ENCODE measurements at places on chromosomes 6 and 20.

DNA sequence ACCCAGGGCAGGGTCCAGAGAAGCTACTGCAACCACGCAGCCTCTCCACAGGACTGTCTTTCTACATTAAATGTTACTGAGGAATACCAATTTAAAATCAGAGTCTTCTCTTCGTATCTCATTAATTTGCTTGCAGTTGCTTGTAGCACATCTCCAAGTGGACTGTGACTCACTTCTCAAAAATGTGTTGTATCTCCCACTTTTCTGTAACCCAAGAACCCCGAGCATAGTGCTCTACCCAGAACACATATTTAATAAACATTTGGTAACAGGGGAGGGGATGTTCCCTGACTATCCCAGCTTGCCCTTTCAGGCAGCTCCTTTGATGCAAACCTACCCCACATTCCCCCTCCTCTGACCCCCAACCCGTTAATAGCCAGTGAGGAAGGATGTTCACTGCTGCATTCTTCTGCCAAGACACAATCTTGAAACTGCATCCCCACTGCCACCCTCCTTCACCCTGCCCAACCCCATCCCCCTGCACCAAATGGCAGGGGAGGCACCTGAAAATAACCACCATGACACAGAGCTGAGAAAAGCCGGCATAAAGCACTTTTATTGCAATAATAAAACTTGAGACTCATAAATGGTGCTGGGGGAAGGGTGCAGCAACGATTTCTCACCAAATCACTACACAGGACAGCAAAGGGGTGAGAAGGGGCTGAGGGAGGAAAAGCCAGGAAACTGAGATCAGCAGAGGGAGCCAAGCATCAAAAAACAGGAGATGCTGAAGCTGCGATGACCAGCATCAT, 24.2 kb downstream of the FKBP1A start:
- no peak for DNase-seq

GRCh38 chr20:20203784-20204183, 151.5 kb downstream of the CFAP61 start:
- no peak for DNase-seq

DNA sequence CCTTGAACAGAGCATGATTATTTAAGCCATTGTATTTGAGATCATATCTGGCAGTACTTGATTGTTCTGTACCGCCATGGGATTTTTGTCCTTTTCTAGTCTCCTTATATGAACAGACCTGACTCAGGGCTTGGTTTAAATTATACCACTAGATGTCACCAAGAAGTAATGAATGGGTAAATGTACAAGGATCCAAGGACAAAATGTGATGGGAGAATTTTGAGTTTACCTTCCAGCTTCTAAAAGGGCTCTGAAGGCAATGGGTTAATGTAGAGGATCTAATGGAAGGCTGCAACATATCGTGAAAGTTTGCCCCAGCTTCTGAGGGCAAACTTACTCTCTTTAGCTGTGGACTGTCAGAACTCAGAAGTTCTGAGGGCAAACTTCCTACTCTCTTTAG, 12.0 kb downstream of the RNF8 start:
- no peak for DNase-seq

DNA sequence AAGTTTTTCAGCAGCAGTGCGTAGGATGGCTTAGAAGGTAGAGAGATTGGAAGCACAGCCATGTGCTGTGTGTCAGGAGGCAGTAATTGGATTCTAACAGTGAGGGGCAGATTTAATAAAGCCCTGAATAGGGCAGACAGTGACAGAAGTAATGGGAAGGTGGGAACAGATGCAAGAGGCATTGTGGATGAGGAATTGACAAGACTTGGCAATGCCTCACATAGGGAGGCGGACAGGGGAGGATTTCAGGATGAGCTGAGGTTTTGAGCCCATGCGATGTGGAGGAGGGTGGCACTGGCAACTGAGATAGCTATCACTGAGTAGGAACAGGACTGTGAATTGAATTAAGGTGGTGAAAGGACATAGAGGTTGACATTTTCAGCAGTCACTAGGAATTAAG, 262.2 kb upstream of the FLRT3 start:
- no peak for DNase-seq

GRCh38 chr6:48978016-48978415, 485.0 kb downstream of the MMUT start:
- no peak for DNase-seq

GRCh38 chr20:36394340-36394965, 88.3 kb downstream of the DLGAP4 start:
- DNase-seq = no peak

DNA sequence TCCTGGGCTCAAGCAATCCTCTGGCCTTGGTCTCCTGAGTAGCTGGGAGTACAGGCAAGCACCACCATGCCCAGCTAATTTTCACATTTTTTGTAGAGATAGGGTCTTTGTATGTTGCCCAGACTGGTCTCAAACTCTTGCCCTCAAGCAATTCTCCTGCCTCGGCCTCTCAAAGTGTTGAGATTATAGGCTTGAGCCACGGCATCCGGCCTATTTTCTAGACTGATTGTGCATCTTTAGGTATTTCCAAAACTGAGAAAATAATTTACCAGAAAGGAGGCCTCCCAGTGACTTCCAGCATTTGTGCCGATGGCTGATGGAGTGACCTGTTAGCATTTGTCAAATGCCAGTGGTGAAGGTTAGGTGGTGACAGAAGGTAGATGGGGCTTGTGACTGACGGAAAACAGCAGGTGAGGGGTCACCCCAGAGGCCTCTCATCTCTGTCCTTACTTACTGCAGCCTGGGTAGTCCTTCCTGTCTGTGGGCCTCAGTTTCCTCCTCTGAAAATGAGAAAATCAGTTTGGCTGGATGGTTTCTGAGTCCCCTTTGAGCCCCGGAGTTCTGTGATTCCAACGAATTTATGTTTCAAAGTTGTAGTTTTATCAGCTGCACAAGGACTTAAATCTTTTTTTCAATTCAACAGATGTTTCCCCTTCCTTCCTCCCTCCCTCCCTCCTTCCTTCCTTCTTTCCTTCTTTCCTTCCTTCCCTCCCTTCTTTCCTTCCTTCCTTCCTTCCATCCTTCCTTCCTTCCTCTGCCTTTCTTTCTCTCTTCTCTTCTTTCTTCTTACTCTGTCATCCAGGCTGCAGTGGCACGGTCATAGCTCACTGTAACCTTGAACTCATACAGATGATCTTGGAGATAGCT, 53.5 kb downstream of the TGM2 start:
- no peak for DNase-seq

GRCh38 chr6:63975699-63976098, 340.1 kb downstream of the PHF3 start:
- no peak for DNase-seq

DNA sequence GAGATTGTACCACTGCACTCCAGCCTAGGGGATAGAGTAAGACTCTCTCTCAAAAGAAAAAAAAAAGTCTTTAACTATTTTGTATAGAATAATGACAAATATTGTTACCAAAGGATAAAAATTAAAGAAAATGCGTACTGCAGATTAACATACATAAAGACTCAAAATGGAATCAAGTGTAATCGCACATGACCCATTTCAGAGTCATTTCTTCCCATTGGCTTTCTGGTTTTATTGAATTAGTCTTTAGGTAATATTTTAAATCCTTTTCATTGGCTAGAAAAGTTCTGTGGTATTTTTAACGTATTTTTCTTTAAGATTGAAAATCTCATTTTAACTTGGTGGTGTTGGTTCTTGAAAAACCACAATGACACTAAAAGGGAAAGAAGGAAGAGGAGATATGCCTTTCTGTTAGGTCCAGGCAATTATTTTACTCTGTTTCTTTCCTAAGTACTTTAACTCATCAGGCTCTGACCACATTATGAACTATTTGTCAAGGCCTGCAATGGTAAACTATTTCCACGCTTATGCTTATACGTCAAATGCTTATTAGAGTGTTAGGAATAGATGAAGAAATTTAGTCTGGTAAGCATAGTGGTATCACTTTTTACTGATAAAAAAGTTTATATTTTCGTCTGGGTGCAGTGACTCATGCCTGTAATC, 52.3 kb downstream of the PLEKHG1 start:
- DNase-seq = no peak

DNA sequence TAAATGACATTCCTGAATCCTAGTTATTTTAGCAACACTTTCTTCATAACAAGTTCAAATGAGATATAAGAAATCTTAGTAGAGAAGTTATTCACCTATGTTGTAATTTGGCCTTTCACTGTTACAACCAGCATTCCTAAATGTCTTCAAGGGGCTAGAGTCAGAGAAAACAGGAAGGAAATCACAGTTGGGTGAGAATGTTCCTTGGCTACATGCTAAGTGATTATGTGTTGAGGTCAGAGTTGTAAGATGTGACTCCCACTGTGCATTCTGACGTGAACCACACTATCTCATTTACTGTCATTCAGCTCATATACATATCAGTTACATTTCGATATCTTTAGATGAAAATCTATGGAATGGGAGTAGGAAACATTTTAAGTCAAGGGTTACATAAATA, 51.0 kb upstream of the MLIP start:
- DNase-seq = no peak

- peak; percentile 21 for DNase-seq
These were observed 13.9 kb upstream of the IPCEF1 start for GRCh38 chr6:154370545-154370944.

GRCh38 chr20:38290829-38291814, 12.8 kb upstream of the BPI start:
- DNase-seq = no peak

DNA sequence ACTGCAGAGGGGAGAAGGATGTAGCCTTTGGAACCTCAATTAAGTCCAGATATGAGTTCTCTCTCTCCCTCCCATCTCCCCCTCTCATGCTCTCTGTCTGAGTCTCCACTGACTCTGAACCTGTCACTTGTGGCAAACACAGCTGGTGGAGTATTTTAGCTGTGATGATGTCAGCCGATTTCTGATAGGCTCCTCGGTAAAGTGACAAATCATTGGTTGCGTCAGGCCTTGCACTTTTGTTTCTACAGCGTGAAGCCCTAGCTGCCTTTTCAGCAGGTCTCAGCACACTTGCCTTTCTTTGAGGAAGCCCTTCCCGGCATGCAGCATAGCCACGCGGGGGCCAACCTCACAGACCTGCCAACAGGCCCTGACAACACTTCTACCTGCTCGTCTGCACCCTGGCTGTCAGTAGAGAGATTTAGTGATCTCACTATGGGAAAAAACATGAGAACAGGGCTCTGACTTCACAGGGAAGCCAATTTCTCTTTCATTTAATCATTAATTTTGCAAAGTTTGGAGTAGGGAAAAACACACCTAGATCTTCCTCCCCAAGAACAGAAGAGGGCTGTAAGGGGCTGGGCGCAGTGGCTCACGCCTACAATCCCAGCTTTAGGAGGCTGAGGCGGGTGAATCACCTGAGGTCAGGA, 84.4 kb downstream of the GMPR start:
- DNase-seq = peak; percentile 32

- DNase-seq = no peak
These were observed 123.4 kb upstream of the ECI2 start for GRCh38 chr6:4258733-4259132.

- DNase-seq = no peak
These were observed 4.4 kb upstream of the STX16 start for GRCh38 chr20:58646703-58647102.

DNA sequence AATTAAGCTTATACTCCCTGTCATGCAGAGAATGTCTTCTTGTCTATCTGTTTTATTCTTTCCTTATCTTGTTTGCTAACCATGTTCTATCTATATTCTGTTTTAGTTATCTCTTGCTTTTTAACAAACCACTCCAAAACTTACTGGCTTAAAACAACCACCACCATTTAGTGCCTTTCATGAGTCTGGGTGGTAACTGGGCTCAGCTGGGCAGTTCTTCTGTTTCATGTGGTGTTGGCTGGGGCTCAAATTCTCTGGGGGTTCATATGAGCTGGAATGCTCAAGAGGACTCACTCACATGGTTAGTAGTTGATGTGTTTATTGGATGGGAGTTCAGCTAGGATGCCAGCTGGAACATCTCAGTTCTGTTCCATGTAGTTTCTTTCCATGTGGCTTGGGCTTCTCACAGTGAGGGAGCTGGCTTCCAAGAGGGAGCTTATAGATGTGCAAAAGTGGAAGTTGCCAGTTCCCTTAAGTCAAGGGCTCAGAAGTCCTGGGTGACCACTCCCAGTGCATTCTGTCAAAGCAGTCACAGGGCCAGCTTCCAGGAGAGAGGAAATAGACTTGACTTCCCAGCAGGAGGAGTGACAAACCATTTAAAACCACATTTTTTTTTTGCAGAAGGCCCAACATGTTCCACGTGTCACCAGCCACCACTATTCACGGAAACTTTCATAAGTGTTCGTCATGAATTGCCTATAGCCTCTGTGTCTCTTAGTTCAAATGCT, 70.4 kb downstream of the PLCB4 start:
- no peak for DNase-seq

DNA sequence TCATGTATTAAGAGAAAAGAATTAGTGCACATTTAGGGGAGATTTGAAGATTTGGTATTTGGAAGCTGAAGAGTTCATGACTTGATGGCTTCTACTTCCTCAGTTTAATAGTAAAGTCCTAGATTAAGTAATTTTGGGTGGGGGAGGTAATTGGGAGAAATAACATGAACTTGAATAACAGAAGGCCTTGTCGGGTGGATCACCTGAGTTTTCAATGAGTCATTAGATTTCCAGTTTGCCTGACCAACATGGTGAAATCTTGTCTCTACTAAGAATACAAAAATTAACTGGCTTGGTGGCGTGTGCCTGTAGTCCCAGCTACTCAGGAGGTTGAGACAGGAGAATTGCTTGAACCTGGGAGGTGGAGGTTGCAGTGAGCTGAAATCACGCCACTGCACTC, 181.0 kb downstream of the GJA1 start:
- no peak for DNase-seq

- no peak for DNase-seq
These were observed 6.2 kb downstream of the LMBRD1 start for GRCh38 chr6:69790629-69791028.

DNA sequence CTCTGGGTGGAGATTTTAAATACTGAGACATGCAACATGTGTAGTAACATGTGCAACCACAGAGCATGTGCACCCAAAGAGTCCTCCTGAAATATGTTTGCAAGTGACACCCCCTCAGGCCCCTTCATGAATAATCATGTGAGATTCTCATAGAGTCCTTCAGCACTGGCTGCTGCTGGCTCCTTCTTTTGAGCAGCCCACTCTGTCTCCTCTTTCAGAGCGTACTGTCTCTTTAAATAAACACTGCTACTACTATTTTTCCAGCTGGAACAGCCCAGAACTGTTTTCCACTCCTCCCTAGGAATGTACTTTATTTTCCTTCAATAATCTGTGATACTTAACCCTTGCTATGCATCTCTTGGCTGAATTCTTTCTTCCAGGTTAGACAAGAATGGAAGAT, 42.0 kb downstream of the HLA-DRB5 start:
- DNase-seq = no peak

- no peak for DNase-seq
These were observed 2.2 kb upstream of the CCM2L start for GRCh38 chr20:32007787-32008616.

GRCh38 chr6:164230804-164231203, 816.3 kb downstream of the QKI start:
- no peak for DNase-seq

GRCh38 chr6:166707045-166707444, 80.0 kb upstream of the RPS6KA2 start:
- peak; percentile 9 for DNase-seq

- peak; percentile 20 for DNase-seq
These were observed 129.9 kb downstream of the LPA start for GRCh38 chr6:160534050-160534696.

GRCh38 chr6:45655745-45656476, 278.2 kb upstream of the SUPT3H start:
- no peak for DNase-seq

All from anterior cingulate cortex (tissue), 58 donors.